ENCODE measurements at places on chromosomes 6 and 20. TPM values are rescaled to one million over a fixed set of nuclear protein-coding genes. Genes with fewer than 3 reads are reported as not detected.

The DDX43 gene
- total RNA-seq = 0.55 TPM

The CD93 gene
- total RNA-seq = 18.2 TPM

The NFATC2 gene
- total RNA-seq = 4.5 TPM

The GABRR1 gene
- total RNA-seq = not detected

The FAM184A gene
- total RNA-seq = 3.3 TPM

- H3K4me3 ChIP-seq = peak within 1 kb of the TSS; percentile 67
- H3K4me1 ChIP-seq = no peaks in the 10 kb centered on the region
- peak within 1 kb of the TSS; percentile 96 for H3K27ac ChIP-seq
- H3K27me3 ChIP-seq = no peaks in the 10 kb centered on the region
Measured at GRCh38 chr6:3751077-3751729, at the start of gene PXDC1. Gene PXDC1 (minus strand): TSS chr6:3751713. CDS start chr6:3751531, 182 bp downstream.

DNA sequence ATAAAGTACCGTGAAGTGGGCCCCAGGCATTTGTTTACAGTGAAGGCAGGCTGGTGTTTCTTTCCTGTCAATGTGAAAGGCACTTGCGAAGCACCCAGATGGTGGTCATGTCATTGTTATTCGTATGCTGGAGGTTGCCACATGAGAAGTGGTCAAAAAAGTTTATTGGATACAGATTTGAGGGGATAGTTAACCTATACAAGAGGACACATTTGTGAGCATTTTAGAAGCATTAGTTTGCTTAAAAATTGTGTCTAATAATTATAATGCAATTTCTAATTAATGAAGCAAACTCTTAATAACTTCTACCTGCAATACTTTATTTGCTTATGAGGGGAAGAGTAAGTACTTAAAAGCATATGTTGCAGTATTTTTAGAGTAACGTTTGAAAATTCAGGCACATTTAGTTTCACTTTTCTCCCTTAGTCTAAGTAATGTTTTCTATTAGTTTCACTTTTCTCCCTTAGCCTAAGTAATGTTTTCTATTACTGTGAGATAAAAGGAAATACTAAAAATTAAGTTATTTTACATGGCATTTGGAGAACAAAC is 120.7 kb upstream of the CLDN20 start:
- H3K27ac ChIP-seq = no peak overlapping the region
- H3K27me3 ChIP-seq = no peaks in the 10 kb centered on the region
- H3K4me3 ChIP-seq = peak overlapping the region; percentile 17
- no peak for DNase-seq

DNA sequence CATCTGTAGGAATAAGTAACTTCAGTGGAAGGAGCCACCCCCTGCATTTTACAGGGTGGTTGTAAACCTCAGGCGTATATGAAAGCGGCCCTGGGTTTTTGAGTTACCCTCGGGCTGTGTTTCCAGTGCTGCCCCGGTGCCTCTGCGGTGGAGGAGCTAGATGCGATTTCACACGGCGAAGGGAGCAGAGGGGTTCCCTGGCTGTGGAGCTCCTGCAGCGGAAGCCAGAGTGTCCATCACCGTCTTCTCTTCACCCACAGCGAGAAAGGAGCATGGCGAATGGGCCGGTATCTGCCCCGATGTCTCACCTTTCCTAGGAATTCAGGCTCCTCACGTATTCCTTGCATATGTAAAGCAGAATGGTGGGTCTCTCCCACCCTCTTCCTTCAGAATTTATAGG is 253.6 kb downstream of the THBS2 start:
- H3K27ac ChIP-seq = no peak overlapping the region
- no peaks in the 10 kb centered on the region for H3K4me1 ChIP-seq
- H3K27me3 ChIP-seq = no peaks in the 10 kb centered on the region
- no peak overlapping the region for H3K4me3 ChIP-seq

DNA sequence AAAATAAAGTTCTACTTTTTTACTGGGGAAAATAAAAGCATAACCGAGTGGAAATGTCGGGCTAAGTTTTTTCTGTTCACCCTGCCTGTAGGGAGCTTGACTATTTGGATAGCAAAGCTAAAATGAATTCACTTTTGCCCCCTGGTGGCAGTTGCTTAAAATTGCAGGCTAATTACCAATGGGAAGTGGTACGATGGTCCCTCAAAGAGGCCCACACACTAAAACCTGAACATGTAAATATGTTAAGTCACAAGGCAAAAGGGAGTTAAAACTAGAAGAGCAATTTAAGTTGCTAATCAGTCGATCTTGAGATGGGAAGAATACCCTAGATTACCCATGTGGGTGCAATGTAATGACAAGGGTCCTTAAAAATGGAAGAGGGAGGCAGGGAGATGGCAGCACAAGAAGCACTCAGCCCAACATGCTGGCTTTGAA is 916 bp upstream of the SUN5 start:
- H3K27ac ChIP-seq = no peak overlapping the region
- H3K4me3 ChIP-seq = no peak overlapping the region
- no peaks in the 10 kb centered on the region for H3K36me3 ChIP-seq
- no peak for DNase-seq
- no peaks in the 10 kb centered on the region for H3K27me3 ChIP-seq

DNA sequence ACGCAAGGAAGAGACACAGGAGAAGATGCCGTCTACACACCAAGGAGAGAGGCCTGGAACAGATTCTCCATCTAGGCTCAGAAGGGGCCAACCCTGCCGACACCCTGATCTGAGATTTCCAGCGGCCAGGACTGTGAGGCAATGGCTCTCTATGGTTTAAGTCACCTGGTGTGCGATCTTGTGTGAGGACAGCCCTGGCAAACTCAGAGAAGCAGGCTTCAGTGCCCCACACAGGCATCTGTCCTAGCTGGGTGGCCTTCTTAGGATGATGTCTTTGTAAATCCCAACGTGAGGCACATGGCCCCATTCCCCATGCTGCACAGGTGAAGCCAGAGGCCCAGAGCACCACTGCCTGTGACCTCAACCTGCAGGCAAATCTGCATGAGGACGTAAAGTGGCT is 87.6 kb upstream of the FRMD1 start:
- no peaks in the 10 kb centered on the region for H3K4me1 ChIP-seq
- H3K27me3 ChIP-seq = no peaks in the 10 kb centered on the region
- no peak for DNase-seq

- H3K36me3 ChIP-seq = no peaks in the 10 kb centered on the region
- H3K27me3 ChIP-seq = no peaks in the 10 kb centered on the region
- no peaks in the 10 kb centered on the region for H3K4me1 ChIP-seq
- no peak overlapping the region for H3K4me3 ChIP-seq
- DNase-seq = no peak
Measured at GRCh38 chr20:5030348-5031205, 29.3 kb upstream of the SLC23A2 start.

DNA sequence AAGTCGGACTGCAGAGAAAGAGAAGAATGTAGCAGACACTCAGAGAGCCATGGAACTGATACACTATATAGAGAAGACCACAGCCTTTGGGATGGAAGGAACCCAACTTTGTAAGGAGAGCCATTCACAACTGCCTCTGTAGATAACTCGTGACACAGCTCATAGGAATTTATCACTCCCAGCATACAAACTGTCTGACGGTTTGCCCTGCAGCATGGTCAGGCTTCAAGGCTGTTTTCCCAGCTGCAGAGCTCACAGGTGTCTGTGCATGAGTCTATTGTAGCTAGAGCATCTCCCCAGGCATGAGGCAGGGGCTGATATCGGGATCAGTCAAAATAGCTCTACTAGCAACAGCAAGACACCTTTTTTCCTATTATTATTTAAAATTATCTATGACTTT is 130.5 kb upstream of the DTNBP1 start:
- DNase-seq = no peak
- H3K36me3 ChIP-seq = no peaks in the 10 kb centered on the region
- H3K4me3 ChIP-seq = no peak overlapping the region
- peaks cover 14% of the 10 kb centered on the region for H3K4me1 ChIP-seq
- H3K27ac ChIP-seq = no peak overlapping the region
- no peaks in the 10 kb centered on the region for H3K27me3 ChIP-seq

- H3K4me1 ChIP-seq = no peaks in the 10 kb centered on the region
- no peak for DNase-seq
- no peak overlapping the region for H3K27ac ChIP-seq
- H3K36me3 ChIP-seq = no peaks in the 10 kb centered on the region
Measured at GRCh38 chr6:142631517-142632385, 313.2 kb downstream of the HIVEP2 start.

GRCh38 chr20:19212821-19213502 is 520 bp downstream of the SLC24A3 start:
- no peak overlapping the region for H3K27ac ChIP-seq
- DNase-seq = peak; percentile 44
- peaks cover 5% of the 10 kb centered on the region for H3K27me3 ChIP-seq
- H3K4me1 ChIP-seq = peaks cover 3% of the 10 kb centered on the region
- peak overlapping the region; percentile 27 for H3K4me3 ChIP-seq

DNA sequence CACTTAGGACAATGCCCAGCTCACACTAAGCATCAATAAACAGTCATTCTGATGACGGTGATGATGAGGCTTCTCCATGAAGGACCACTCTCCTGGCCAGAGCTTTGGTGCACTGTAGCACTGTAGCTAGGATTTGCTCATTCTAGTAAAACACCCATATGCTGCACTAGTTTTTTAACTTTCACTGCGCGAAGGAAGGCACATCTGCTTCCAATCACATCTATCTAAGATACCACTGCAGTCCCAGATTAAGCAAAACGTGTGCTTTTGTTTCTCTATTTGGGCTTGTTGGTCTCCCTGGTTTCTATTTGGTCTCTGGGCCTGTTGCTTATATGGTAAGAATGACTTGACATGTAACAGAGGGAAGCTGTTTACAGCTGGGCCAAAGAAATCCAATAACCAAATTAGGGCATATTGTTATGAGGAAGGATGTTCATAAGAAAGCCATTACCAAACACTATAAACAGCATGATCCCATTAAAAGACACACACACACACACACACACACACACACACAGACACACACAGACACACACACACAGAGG is 62.4 kb downstream of the FAM229B start:
- DNase-seq = no peak
- H3K36me3 ChIP-seq = no peaks in the 10 kb centered on the region
- no peak overlapping the region for H3K27ac ChIP-seq
- H3K27me3 ChIP-seq = no peaks in the 10 kb centered on the region
- H3K4me1 ChIP-seq = no peaks in the 10 kb centered on the region

GRCh38 chr6:76876922-76877553 is 586.3 kb downstream of the HTR1B start:
- no peaks in the 10 kb centered on the region for H3K4me1 ChIP-seq
- peak; percentile 39 for DNase-seq
- H3K36me3 ChIP-seq = no peaks in the 10 kb centered on the region
- peak overlapping the region; percentile 21 for H3K4me3 ChIP-seq

DNA sequence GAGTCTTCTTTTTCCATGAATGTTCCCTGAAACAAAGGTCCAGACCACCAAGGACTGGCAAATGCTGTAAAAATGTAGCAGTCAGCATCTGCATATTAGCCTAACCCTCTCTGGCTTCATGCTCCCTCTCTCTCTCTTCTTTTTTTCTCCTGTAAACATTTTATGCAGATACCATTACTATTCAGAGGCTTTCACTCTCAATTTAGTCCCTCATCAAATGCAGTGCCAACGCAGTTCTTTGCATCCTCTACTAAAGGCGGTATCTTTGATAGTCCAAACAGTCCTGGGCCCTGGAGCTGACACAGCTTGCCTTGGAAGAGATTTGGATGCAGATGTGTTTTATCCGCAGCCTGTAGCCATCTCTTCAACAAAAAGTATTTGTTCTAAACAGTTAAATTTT is 167.1 kb upstream of the MMS22L start:
- no peak for DNase-seq
- H3K27ac ChIP-seq = no peak overlapping the region
- no peak overlapping the region for H3K4me3 ChIP-seq
- H3K27me3 ChIP-seq = no peaks in the 10 kb centered on the region

DNA sequence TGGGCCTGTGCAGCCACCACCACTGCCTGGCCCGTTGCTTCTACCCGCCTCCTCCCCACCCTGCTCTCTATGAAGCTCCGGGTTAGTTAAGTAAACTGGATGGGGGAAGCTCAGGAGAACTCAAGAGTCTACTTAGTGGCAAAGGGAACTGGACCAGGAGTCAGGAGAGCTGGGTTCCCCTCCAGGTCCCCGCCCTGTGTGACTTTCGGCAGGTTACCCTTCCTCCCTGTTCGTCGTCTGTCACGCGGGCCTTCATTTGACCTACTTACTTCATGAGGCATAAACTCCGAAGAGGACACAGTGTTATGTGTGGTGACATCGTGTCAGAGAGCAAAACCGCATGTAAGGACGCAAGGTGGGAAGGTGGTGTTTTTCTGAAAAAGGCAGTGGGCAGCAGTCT is 75.3 kb downstream of the TCP11 start:
- H3K36me3 ChIP-seq = no peaks in the 10 kb centered on the region
- H3K4me1 ChIP-seq = no peaks in the 10 kb centered on the region
- no peaks in the 10 kb centered on the region for H3K27me3 ChIP-seq
- no peak overlapping the region for H3K27ac ChIP-seq

GRCh38 chr20:40519918-40520317 is 169.1 kb downstream of the MAFB start:
- H3K36me3 ChIP-seq = no peaks in the 10 kb centered on the region
- H3K27ac ChIP-seq = no peak overlapping the region

DNA sequence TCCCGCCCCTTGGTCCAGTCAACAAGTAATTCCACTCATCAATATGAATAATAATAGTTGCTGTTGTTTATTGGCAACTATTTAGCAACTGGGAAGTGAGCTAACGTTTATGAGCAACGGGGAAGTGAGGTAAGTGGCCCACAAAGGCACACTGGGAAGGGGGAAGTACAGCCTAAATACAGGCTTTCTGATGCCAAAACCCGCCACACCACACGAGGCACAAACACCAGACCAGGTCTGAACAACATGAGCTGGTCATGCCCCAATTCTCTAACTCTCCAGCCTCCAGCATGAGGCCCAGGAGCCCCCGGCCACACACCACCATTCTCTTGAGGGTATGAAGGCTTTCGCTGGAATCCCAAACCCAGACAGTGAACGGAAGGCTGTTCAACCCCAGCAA is 50.8 kb downstream of the PREX1 start:
- no peaks in the 10 kb centered on the region for H3K4me1 ChIP-seq
- H3K4me3 ChIP-seq = no peak overlapping the region
- no peaks in the 10 kb centered on the region for H3K27me3 ChIP-seq
- H3K27ac ChIP-seq = no peak overlapping the region
- no peak for DNase-seq

DNA sequence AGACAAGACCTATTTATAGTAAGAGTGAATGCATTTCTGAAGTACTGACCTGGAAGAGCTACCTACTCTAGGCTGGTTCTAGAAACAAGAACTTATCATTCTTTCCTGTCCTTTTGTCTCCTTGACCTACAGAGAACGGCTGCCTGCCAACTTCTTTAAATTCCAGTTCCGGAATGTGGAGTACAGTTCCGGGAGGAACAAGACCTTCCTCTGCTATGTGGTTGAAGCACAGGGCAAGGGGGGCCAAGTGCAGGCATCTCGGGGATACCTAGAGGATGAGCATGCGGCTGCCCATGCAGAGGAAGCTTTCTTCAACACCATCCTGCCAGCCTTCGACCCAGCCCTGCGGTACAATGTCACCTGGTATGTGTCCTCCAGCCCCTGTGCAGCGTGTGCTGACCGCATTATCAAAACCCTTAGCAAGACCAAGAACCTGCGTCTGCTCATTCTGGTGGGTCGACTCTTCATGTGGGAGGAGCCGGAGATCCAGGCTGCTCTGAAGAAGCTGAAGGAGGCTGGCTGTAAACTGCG is 8.3 kb downstream of the APOBEC2 start:
- no peaks in the 10 kb centered on the region for H3K27me3 ChIP-seq
- H3K36me3 ChIP-seq = no peaks in the 10 kb centered on the region
- DNase-seq = no peak
- H3K27ac ChIP-seq = peak overlapping the region; percentile 74

- no peak for DNase-seq
- no peaks in the 10 kb centered on the region for H3K4me1 ChIP-seq
- H3K27me3 ChIP-seq = no peaks in the 10 kb centered on the region
- H3K27ac ChIP-seq = no peak overlapping the region
- H3K36me3 ChIP-seq = no peaks in the 10 kb centered on the region
Measured at GRCh38 chr6:51929934-51930574, 157.4 kb downstream of the PKHD1 start.

GRCh38 chr6:53347250-53347920 is 1.4 kb downstream of the ELOVL5 start:
- H3K36me3 ChIP-seq = no peaks in the 10 kb centered on the region
- peak overlapping the region; percentile 94 for H3K27ac ChIP-seq
- H3K27me3 ChIP-seq = no peaks in the 10 kb centered on the region
- DNase-seq = no peak
